ENCODE measurements at places on chromosomes 4 and X.

DNA sequence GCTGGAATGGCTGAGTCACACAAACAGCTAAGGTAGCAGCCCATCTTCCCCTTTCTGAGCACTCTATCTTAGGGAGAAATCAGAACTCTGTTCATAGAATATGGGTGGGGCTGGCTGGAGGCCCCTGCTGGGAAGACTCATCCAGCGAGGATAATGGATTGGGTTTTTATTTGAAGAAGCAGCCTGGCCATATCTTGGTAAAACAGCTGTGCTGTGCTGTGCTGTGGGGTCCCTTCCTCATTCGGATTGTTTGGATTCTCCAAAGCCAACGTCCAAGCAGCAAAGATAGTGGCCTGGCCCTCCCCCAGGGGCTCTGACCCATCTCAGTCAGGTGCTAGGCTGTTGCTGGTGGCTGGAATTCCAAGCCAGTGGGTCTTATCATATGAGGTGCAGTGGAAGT, 63.8 kb downstream of the ZNF718 start:
- no peak for DNase-seq

DNA sequence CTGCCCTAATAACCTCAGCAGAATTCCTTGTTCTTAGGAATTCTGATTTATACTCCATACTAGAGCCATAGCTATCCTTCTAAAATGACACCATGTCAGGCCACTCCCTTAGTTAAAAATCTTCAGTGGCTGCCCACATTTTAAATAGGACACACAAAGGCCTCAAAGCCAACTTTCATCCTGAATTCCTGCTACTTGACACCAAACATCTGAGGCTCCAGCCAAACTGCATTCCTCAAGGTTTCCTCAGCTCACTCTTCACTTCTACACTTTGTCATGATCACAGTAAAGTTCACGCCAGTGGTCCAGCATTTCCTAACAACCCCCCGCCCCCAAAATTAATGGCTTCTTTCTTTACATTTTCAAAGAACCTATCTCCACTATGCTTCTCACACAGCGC, 124.3 kb downstream of the ADGRA3 start:
- DNase-seq = no peak

GRCh38 chr4:21113496-21114223, 413.4 kb downstream of the PACRGL start:
- no peak for DNase-seq

- DNase-seq = no peak
Measured at GRCh38 chr4:17557880-17558279, 19.1 kb upstream of the LAP3 start.

DNA sequence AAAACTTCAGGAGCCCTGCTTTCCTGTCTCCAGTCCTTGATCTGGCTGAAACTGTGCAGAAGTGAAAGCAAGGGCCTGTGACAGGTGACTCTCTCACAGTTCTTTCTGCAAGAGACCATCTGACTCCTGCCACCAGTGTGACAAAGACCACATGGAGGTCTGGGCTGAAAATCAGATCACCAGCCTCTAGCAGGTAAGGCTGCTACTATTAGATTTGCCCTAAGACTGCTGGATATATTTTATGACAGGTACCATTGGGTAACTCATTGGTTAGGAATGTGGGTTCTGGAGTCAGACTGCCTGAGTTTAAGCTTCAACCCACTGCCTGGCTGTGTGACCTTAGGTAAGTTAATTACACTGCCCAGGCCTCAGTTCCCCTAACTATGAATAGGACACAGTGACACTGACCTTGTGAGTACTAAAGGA, 163.3 kb upstream of the SLC7A11 start:
- no peak for DNase-seq

DNA sequence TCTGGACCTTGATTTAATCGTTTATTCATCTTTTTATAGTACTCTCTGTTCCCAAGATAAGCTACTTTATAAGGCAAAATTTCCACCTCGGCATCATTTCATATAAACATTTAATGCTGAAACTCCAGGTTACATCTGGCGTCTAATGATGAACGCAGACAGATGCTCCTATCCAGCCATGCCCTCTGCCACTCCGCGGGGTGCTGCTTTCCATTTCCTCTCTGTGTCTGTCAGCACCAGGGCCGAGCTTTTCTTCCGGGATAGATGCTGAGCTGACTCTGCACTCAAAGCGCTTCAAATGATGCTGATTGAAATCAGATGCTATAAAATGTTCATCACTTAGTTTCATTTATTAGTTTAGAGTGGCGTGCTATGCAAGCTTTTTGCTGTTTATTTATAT, 80.5 kb upstream of the HELT start:
- DNase-seq = no peak

- DNase-seq = no peak
Measured at GRCh38 chr4:19473569-19473968, 778.1 kb upstream of the SLIT2 start.

Data from KG1 (cell line).